ENCODE measurements at places on chromosomes 12 and 14.

- DNase-seq: no peak
These were observed 966.7 kb downstream of the SLC6A15 start for GRCh38 chr12:83945871-83946270.

- no peak for DNase-seq
These were observed 182.0 kb downstream of the DICER1 start for GRCh38 chr14:94975366-94975765.

DNA sequence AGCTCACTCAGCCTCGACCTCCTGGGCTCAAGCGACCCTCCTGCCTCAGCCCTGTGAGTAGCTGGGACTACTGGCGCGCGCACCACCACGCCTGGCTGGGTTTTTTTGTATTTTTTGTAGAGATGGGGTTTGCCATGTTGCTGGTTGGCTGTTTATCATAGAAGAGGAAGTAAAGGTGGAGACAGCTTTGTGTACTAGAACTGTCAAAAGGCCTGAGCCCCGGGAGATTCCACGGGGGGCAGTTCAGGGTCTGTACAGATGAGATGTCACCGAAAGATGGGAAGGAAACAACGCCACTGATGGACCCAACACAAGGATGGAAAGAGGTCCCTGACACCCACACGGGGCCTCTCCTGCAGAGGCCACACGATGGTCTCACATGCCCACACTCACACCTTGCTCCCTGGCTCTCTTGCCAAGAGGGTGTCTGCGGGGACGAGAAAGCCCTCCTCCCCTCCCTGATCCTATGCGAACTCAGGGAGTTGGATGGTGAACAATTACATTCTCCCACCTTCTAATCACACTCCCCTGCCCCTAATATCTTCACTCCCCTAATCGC lies 66.6 kb downstream of the KDM2B start:
- no peak for DNase-seq

GRCh38 chr12:130166306-130166705 lies 4.0 kb downstream of the FZD10 start:
- DNase-seq: no peak

GRCh38 chr14:45112896-45113781 lies 21.1 kb downstream of the FKBP3 start:
- no peak for DNase-seq

- DNase-seq: no peak
These were observed 60.4 kb upstream of the CMKLR1 start for GRCh38 chr12:108399514-108399913.

All from NCI-H1105 (cell line).